Large intestine (tissue), 12 donors: ENCODE measurements at places on chromosomes 1 and 21. TPM values are rescaled to one million over a fixed set of nuclear protein-coding genes. Genes with fewer than 3 reads are reported as not detected.
A peak's percentile ranks its signal among the peaks of the same experiment; 100 is the strongest.

Gene DCST1
- 0.88 TPM for polyA plus RNA-seq

Gene SPRR2A
- not detected for polyA plus RNA-seq

DNA sequence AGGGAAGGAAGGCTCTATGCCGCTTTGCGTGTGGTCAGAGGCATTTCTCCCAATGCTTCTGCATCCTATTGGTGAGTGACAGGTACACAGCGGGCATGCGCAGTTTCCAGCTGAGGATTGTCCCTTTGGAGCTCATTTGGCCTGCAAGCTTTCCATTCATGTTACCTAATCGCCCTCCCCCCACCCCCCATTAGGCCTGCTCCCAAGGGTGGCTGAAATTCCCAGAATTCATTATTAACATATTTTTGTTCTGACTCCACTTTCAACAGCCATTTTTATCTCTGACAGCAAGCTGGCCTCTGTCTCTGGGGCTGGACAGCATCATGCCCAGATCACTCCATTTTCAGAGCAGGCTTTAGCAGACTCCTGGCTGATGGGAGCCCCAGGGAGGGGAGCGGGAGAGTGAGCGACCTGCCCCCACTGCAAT lies 25.6 kb downstream of the MIS18A start:
- peak; percentile 17 for DNase-seq

Gene SLC30A10
- 24.3 TPM for polyA plus RNA-seq

- no peak for DNase-seq
These were observed 75.6 kb downstream of the MTR start for GRCh38 chr1:236870721-236871120.

- DNase-seq, result no peak
These were observed 19.4 kb downstream of the RHBG start for GRCh38 chr1:156388174-156389137.

- no peak for DNase-seq
These were observed 27.3 kb upstream of the CAMK1G start for GRCh38 chr1:209556162-209556690.

DNA sequence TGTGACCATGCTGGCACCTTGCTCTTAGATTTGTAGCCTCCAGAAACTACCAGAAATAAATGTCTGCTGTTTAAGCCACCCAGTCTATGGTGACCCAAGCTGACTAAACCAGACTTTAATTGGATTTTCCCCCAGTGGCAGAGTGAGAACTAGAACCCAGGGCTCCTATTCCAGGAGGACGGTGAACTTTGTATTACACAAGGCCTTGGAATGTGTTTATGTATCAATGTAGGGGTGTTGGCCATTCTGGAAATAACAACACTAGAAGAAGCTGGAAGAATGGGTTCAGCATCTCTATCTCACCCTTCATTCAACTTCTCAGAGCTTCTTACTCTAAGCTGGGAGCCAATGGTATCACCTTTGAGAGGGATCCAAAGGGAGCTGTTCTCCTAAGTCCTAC lies 37.0 kb downstream of the ARHGEF11 start:
- DNase-seq, result no peak

Gene OXCT2
- polyA plus RNA-seq, result 2.4 TPM

- DNase-seq, result no peak
These were observed 105.7 kb upstream of the PLPPR5 start for GRCh38 chr1:99110140-99111041.

GRCh38 chr1:26259578-26259977 lies 20.3 kb upstream of the SH3BGRL3 start:
- DNase-seq, result no peak

Gene PWP2
- polyA plus RNA-seq, result 9.3 TPM

DNA sequence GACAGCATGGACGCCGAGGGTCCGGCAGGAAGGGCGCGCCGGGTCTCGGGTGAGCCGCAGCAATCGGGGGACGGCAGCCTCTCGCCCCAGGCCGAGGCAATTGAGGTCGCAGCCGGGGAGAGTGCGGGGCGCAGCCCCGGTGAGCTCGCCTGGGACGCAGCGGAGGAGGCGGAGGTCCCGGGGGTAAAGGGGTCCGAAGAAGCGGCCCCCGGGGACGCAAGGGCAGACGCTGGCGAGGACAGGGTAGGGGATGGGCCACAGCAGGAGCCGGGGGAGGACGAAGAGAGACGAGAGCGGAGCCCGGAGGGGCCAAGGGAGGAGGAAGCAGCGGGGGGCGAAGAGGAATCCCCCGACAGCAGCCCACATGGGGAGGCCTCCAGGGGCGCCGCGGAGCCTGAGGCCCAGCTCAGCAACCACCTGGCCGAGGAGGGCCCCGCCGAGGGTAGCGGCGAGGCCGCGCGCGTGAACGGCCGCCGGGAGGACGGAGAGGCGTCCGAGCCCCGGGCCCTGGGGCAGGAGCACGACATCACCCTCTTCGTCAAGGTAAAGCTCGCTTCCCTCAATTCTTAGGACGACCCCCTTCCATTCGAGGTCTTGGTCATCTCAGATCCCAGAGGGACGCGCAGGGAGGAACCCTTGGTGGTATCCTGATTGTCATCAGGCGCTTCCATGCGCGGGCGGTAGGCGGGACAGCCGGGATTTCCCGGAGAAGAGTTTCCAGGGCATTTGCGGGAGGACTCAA lies 1.6 kb downstream of the CLIC6 start:
- DNase-seq, result no peak

GRCh38 chr1:184910691-184911091 lies 63.6 kb downstream of the NIBAN1 start:
- no peak for DNase-seq

- no peak for DNase-seq
These were observed 3.3 kb downstream of the KLHL21 start for GRCh38 chr1:6599141-6599975.

DNA sequence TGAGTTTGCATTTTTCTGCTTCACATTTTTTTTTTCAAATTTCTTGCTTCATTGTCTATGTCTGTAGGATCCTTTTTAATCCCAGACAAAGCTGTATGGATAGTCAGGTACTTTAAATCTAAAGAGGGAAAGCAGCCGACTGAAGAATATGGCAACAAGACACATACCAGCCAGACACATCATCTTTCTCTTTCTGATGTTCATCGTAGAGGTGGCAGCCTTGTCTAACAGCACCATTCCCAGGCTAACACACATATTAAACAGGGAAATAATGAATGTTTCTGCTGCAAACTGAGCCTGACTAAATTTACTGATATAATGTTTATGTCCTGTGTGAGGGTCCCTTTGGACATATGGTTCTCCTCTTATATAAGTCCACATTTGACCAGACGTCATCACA lies 3.7 kb upstream of the TEKT2 start:
- DNase-seq, result no peak

GRCh38 chr1:188660572-188660971 lies 1817.1 kb downstream of the BRINP3 start:
- DNase-seq, result no peak

Gene AUNIP
- 2.0 TPM for polyA plus RNA-seq

GRCh38 chr1:37068260-37068659 lies 33.9 kb upstream of the GRIK3 start:
- DNase-seq, result no peak

DNA sequence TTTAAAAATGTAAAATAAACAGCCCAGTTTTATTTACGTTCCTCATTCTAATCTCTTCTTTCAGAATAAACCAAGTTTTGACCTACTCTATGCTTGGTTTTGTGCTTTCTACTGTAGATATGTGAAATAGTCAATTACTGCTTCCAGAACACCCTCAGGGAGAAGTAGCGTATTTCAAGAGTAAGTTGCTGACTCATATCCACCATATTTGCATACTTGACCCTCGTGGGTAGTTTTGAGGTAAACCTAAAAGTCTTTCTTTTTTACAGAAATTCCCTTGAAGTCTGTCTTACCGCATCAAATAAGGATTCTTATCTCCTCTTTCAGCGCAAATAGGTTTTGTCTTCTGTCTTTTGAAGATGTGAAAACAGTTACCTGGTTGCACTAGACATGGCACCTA lies 1.4 kb upstream of the OR2L3 start:
- DNase-seq, result no peak
